NCI-H460 (cell line): ENCODE measurements at places on chromosomes 6 and 20. TPM values are rescaled to one million over a fixed set of nuclear protein-coding genes. Genes with fewer than 3 reads are reported as not detected.

- no peak for DNase-seq
Observed at GRCh38 chr6:38187811-38188590, 368.5 kb downstream of the ZFAND3 start.

Gene SRMS
- not detected in 2 replicates for total RNA-seq

DNA sequence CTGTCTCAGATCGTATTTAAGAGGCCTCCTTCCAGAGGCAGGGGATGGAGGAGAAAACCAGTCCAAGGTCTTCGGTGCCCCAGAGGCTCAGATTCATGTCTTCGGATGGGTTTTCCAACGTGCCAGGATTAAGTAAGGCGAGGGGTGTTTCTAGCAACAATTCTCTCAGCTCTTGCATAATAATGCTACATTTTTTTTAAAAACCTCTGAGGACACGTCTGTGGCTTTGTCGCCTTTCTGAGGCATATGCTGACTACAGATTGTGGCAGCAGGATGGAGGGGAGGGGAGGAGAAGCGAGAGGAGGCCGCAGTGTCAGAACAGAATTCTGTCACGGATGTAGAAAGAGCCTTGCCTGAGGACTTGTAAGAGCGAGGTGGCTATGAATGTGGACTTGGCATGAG is 17.7 kb upstream of the CCDC167 start:
- DNase-seq = no peak

- DNase-seq = no peak
Observed at GRCh38 chr6:149907317-149907716, 9.4 kb upstream of the RAET1E start.

- DNase-seq = no peak
Observed at GRCh38 chr6:158761746-158762145, 57.4 kb downstream of the EZR start.

GRCh38 chr6:149112976-149113375 is 204.5 kb upstream of the TAB2 start:
- no peak for DNase-seq

DNA sequence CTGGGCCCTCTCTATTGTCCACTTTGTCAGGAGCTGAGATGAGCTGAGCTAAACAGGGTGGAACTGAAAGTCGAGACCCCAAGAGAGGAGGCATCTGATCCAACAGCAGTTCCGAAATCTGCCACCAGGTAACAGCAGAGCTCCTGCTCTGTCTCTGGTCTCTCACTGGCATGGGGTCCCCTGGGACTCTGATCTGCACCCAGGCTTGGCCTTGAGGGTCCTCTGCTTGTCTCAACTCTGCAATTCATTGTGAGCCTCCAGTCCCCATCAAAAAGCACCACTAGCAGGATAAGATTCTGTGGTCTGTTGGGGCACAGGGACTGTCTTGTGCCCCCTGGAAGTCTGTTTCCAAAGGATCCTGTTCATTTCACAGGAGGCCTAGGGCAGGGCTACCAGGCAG is 62.5 kb upstream of the TOP1 start:
- DNase-seq = no peak

GRCh38 chr20:44963325-44964215 is 2.7 kb upstream of the STK4 start:
- DNase-seq = no peak

Gene NEU1
- 24.6 and 25.2 TPM in 2 replicates for total RNA-seq

DNA sequence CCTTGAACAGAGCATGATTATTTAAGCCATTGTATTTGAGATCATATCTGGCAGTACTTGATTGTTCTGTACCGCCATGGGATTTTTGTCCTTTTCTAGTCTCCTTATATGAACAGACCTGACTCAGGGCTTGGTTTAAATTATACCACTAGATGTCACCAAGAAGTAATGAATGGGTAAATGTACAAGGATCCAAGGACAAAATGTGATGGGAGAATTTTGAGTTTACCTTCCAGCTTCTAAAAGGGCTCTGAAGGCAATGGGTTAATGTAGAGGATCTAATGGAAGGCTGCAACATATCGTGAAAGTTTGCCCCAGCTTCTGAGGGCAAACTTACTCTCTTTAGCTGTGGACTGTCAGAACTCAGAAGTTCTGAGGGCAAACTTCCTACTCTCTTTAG is 12.0 kb downstream of the RNF8 start:
- DNase-seq = no peak

Gene KIF3B
- total RNA-seq = 22.5 and 25.4 TPM in 2 replicates

DNA sequence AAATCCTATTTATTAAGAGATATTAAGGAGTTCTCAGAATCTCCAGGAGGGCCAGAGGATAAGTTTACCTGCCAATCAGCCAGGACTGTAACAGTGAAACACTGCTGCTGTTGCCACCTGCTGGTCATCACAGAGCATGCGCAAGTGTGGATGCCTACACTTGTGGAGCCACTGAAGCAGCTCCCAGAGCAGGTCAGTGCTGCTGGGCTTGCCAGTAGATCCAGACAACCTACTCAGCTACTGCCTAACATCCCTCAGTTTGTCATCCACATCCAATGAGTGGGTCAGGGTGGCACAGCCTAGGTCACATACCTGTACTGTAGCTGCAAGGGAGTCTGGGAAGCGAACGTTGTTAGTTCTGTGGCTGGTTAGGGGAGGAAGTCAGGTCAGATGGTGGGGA is 18.3 kb upstream of the NHSL1 start:
- no peak for DNase-seq

- no peak for DNase-seq
Observed at GRCh38 chr20:32749914-32750637, 6.8 kb upstream of the COMMD7 start.

Gene DEF6
- 2.1 and 2.7 TPM in 2 replicates for total RNA-seq

GRCh38 chr20:38345643-38346042 is 639 bp upstream of the LBP start:
- DNase-seq = no peak

Gene ZC3H12D
- 0.02 TPM in 1 of 2 replicates, not detected in the other for total RNA-seq

Gene MAFB
- total RNA-seq = 0.09 TPM in 1 of 2 replicates, not detected in the other

Gene TENT5A
- 94.4 and 108 TPM in 2 replicates for total RNA-seq

Gene ARMH2
- not detected in 2 replicates for total RNA-seq

GRCh38 chr6:118203545-118203944 is 296.5 kb downstream of the SLC35F1 start:
- DNase-seq = no peak

DNA sequence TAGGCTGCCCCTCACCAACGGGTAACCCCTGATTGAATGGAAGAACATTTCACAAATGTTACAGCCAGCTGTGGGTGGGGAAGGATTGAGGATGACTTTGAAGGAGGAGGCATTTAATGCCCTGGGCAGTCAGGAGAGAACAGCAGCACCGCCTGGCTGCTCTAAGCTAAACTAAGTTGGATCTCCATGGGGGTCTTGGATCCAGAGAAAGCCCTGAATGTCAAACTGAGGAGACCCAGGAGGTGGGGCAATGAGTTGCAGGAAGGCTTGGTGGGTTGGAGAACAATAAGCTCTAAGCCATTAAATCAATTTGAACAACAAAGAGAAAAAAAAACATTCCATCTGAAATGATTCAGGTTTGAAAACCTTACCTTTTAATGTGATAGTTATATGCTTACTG is 35.4 kb downstream of the TMX4 start:
- no peak for DNase-seq

Gene BPIFB4
- total RNA-seq = not detected in 2 replicates

DNA sequence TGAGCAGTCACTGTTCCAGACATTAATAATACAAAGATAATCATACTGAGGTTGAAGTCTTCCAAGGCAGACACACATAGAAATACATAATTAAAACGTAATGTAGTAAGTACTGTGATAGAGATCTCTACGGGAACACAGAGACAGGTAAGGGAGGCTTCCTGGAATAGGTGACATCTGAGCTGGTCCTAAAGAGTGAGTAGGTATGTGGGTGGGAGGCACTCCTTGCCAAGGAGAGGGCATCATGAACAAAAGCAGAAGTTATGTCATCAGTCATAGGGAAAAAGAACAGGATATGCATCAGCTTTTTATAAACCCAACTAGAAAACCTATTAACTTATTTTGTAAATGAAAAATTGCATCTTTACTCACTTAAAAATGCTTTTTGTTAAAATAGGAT is 110.0 kb downstream of the MAP7 start:
- DNase-seq = no peak
